ENCODE measurements at places on chromosomes 13 and 19.

DNA sequence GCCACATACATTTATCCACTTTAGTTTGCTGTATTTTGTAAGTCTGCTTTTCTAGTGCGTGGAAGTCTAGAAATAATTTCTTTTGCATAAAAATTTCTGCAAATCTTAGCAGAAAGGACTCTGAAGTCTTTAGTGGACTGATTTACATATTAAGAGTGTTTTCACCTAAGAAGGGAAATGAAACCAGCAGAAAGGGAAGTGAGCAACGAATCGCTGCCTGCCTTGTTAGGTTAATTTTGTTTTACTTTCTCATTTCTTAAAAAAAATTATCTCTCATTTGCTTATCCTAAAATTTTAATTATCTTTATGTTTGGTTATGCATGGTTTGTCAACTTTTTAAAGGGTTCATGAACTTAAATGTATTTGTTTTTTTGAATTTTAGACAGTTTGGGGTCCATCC, 767 bp upstream of the GPR18 start:
- peak; percentile 62 for DNase-seq

- no peak for DNase-seq
Measured at GRCh38 chr19:772730-773436, 22.0 kb downstream of the MISP start.

- no peak for DNase-seq
Measured at GRCh38 chr13:33798023-33798422, 19.9 kb upstream of the RFC3 start.

GRCh38 chr13:21399741-21400140, 59.4 kb downstream of the ZDHHC20 start:
- DNase-seq = peak; percentile 4

DNA sequence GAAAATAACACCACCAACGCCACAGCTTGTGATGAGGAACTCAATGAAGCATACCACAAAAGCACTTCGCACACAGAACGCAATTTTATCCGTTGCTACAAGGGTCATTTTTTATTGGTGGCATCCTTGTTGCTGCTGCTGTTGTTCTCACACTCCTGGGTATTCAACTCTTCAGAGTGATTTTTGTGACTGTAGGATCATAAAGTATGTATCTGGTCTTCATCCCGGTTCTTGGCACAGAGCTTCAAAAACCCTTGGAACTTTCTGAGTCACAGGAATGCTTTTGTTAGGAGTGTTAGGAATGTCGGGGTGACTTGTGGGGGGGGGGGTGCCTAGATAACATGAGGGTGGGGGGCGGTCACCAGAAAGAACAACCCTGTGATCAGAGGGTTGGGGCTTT, 108.4 kb downstream of the ZNF557 start:
- DNase-seq = no peak

- no peak for DNase-seq
Measured at GRCh38 chr19:42197375-42197817, 20.1 kb downstream of the DEDD2 start.

- DNase-seq = no peak
Measured at GRCh38 chr19:18908917-18909619, 10.1 kb downstream of the COPE start.
